Activated naive CD4-positive, alpha-beta T cell treated with anti-CD3 and anti-CD28 coated beads, Interleukin-2, amount 50 U/mL, for 72 hours (primary cell): ENCODE measurements at places on chromosomes 12 and 14.

DNA sequence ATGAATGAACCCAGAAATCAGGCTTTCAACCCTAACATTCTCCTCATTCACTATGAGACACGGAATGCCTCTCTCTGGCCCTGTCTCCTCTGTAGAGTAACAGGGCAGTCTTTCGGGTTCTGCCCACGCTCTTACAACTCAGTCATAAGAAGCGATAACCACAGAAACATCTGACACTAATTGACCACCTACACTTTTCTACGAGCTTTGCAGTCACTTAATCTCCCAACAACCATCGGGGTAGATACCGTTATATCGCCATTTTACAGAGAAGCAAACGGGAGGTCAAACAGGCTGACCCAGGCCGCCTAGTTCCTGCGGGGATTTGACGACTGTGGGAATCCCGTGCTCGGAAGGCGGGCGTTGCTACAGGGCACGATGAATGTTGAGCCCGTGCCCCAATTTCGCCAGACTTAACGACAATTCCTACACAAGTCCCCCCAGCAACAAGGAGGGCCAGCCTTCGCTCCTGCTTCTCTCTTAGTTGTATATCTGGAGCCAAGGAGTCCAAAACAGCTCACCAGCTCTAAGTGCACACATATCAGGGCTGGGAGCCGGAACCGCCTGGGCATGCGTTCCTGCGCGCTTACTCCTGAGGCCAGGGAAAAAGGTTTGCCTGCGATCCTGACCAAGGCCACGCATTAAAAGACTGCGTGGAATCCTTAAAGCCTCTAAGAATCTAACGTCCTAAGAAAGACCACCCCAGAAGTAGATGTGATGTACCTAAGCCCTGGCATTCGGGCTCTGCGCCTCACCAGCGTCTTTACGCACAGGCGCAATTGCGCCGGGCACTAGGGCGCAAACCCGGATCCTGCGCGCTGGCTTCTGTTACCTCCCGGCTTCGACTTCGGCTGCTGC is 38.7 kb upstream of the TBX5 start:
- no peak for DNase-seq

DNA sequence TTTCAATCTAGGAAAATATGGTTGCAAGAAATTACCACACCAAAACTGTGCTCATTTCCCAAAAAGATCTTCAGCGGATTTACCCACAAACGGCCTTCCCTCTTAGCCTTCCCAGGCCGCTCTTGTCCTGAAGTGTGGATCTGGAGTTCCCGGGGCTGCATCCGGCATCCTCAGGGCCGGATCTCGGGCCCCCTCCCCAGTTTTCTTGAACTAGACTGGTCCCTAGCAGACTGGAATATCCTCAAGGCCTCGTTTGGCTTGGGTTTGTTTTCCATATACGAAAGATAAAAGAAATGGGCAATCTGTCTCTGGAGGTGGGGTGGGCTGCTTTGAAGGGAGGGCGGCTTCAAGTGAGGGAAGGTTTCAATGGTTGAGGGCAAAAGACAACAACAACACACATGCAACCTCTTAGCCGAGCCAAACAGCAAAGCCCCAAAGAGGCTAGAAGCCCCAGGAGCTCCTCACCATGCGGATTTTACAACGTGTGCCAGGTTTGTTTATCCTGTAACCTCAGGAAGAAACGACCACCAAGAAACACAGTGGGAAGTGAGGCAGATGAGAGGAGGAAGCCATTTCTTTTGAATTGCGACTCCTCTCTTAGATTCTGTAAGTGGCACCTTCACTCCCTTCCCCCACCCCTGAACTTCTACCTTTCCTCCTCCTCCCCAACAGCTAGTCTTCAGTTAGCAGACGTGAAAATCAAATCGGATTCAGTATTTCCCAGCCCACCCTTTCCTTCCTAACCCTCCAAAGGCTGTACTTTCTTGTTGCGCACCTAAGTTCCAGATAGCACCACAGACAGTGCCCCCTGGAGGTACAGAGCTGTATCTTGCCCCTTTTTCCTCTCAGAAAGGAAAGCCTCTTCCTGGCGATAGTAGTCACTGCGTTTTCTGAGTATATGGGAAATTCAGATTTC is 2.6 kb downstream of the MYF6 start:
- DNase-seq, result no peak

DNA sequence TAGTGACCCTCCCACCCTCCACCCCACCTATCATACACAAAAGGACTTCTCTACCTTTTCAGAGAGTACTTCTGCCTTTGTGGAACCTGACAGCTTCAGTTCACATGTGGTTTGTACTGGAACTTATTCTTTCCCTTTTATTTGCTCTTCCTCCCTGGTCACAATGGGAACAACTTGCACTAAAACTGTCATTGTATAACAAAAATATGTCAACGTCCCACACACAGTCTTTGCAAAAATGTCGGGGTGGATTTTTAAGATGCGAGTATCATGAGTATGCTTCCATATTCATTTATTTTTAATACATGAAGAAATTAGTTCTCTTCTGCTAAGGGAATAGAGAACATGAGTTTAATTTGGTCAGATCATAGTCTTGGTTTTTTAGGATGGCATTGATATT is 45.6 kb upstream of the NELL2 start:
- DNase-seq, result no peak

DNA sequence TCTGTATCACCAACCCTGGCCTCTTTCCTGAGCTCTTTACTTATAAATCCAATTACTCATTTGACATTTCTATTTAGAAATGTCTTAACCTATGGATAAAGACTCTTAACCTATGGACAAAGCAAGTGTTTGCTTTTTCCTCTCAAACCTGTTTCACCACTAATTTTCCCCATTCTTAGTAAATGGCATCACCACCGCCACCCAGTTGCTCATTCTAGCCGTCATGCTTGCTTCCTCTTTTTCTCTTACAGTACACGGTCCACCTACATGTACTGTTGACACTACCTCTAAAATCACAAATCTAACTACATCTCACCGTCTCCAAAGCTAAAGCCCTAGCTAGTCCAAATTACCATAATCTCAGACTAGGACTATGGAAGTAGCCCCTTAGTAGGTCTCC is 60.0 kb downstream of the CAPS2 start:
- DNase-seq, result no peak

- no peak for DNase-seq
These were observed 31.8 kb upstream of the KRT77 start for GRCh38 chr12:52735106-52735505.
